Cerebellar nuclear complex (tissue), 1 donor: ENCODE measurements at places on chromosomes 16 and 17.

- no peak for DNase-seq
These were observed 25.6 kb downstream of the MSI2 start for GRCh38 chr17:57281887-57282286.

DNA sequence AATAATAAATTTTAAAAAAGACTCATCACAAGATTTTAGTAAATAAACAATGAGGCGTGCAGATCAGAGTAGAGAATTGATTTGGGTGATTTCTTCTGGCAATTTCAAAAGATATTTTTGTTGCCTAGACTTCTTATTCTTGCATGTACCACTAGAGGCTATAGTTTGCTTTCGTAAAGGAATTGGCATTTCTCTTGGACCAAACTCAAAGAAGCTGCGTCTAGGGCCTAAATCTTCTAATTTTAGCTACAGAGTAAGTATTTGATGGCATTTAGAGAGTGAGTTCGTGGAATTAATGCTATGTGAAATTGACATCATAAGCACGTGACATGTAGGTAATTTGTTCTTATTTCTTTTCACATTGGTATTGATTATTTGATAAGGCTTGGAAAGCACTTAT is 24.4 kb upstream of the ABCC11 start:
- no peak for DNase-seq

GRCh38 chr16:66996324-66996982 is 8.1 kb downstream of the CES4A start:
- DNase-seq: no peak

GRCh38 chr17:33239702-33240101 is 53.4 kb downstream of the ASIC2 start:
- DNase-seq: no peak

- no peak for DNase-seq
These were observed 1.2 kb downstream of the BRIP1 start for GRCh38 chr17:61862105-61862574.

DNA sequence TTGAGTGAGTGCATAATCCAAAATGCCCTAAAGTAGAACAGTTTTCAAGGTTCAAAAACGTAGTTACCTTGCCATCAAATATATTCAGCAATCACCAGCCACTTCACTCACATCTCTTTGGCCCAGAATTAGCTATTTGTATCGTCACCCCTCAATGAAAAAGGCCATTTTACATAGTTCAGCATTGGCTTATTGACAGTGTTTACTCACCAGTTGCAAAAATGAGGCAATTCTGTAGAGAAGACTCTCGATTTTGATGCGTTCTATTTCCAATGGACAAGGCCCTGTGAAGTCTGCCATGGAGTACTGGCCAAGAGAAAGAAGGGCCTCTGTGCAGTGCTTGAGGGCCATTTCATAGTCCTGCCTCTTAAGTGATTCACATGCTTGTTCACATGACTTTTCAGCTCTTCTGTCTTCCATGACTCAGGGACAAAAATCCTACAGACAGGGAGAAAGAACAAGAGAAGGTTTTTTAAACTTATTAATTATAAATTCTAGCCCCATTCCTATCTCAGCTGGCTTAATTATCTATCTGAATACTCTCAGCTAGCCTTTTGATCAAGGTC is 26.5 kb downstream of the HELZ start:
- no peak for DNase-seq

DNA sequence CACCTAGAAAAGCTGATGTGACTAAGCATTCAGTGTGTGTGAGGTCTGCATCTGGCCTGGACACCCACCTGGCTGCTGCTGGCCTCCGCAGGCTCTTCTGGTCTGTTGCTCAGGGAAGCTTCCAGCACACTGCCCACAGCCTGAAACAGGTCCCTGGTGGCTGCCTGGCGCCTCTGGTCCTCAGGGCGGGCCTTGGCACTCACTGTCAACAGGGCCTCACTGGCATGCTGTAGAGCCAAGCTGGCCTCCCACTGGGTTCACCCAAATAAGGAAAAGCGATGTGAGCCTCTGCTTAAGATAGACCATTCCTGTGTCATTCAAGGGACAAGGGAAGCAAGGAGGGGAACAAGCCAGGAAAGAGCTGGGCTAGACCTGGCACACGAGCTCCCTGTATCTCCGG is 70.6 kb upstream of the BCO1 start:
- no peak for DNase-seq

DNA sequence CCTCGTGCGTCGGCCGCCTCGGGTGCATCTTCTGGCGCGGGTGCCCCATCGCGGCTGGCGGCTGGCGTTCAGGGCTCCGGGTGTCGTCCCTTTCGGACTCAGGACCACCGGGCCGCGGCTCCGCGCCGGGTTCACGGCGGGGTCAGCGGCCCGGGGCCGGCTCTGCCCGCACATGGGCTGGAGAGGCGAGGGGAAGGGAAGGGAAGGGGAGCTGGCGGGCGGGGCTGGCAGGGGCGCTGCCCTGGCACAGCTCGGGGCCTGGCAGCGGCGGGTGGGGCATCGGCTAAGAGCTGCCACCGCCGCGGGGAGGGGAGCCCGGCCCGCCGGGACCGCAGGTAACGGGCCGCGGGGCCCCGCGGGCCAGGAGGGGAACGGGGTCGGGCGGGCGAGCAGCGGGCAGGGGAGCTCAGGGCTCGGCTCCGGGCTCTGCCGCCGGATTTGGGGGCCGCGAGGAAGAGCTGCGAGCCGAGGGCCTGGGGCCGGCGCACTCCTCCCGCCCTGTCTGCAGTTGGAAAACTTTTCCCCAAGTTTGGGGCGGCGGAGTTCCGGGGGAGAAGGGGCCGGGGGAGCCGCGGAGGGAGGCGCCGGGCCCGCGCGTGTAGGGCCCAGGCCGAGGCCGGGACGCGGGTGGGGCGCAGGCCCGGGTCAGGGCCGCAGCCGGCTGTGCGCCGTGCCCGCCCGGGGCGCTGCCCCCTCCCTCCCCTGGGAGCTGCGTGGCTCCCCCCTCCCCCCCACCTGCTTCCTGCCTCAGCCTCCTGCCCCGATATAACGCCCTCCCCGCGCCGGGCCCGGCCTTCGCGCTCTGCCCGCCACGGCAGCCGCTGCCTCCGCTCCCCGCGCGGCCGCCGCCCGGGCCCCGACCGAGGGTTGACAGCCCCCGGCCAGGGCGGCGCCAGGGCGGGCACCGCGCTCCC is 646 bp downstream of the HIC1 start:
- DNase-seq: no peak

DNA sequence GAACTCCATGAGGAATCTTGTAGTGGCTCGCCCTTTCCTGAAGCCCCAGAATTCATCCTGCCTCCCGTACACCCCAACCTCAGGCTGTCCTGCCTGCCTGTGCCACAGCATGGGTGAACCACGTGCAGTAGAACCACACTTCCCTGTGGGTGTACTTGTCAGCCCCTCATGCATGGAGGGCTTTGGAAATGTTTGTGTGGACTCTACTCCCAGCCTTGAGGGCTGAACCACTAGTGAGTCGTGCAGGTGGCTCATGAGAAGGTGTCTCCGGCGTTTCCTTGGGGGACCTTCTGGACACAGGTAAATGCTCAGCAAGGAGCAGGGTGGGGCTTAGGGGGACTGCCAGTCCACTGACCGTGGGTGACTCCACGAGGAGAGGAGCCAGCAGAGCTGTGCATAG is 58.7 kb upstream of the ADORA2B start:
- no peak for DNase-seq
